ENCODE measurements at places on chromosomes 1 and 21.
A peak's percentile ranks its signal among the peaks of the same experiment; 100 is the strongest.

DNA sequence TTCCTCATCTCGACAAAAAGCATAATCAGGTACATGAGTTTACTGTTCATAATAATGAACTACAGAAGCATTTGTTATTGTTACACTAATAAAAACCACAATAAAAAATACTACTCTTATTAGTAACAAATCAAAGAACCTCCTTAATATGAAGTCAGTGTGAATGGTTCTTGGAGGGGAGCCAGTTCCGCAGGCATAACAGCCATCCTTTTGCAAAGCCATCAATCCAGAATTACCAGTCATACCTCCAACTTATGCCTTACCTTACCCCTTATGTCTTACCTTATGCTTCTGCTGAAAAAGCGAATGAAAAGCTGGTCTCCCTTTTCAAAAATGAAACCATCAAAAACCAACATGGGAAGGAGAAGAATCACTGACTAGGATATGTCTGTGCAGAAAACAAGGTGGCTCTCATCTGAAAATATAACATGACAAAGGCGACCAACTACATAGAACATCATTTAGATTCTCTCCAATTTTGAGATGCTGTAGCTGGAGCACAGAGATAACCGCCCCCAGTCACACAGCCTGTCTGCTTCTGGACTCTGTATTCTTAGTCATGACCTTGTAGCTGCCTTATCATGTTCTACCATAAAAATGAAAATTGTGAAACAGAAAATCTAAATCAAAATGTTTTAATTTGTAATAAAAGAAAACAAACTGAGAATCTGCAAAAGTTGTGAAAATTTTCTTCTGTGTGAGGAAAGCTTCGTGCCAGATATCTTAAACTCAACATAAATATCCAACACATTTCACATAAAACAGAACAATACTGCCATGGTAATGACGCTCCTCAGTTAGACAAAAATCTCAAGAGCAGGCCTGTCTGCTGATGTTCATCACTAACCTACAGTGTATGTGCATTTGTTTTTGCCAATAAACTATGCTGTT lies 438.2 kb downstream of the SMYD3 start:
- DNase-seq = no peak

DNA sequence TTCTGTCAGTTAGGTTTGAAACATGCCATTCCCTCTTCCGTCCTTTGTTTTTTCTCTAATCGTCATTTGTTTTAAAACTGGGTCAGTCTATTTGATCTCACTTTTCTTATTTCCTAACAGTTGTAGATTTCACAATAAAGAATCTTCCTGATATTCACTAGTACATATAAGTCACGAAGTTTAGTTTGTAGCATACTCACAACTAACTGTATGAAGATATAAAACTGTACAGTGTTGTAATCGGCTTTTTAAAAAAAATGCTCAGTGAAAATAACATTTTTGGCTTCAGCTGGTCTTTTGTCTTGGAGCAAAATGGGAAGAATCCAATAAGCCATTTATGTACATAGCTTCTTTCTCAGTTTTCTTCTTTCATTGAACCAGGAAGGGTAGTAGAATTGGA lies 78.3 kb downstream of the NCAM2 start:
- no peak for DNase-seq

GRCh38 chr1:157658571-157658970 lies 42.0 kb downstream of the FCRL3 start:
- no peak for DNase-seq

- DNase-seq = no peak
These were observed 33.0 kb downstream of the MAST2 start for GRCh38 chr1:45836451-45836850.

- DNase-seq = no peak
These were observed 44.9 kb downstream of the ZNHIT6 start for GRCh38 chr1:85663382-85663781.

DNA sequence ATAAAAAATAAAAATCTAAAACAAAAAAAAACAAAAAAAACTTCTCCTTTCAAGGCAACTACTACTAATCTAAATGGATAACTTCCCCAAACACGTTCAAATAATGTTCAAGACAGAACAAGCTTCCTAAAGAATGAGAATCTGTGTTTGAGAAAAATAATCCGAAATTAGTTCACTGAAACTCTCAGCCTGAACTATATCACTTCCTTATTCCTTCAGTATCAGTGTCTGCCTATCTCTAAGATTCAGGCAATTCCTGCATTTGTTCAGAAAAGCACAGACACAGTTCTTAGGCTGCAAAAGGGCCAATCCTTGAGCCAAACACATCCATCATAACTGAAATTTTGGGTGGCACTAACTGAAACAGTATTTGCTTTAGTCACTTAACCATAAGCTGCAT lies 22.4 kb downstream of the DSTYK start:
- DNase-seq = no peak

DNA sequence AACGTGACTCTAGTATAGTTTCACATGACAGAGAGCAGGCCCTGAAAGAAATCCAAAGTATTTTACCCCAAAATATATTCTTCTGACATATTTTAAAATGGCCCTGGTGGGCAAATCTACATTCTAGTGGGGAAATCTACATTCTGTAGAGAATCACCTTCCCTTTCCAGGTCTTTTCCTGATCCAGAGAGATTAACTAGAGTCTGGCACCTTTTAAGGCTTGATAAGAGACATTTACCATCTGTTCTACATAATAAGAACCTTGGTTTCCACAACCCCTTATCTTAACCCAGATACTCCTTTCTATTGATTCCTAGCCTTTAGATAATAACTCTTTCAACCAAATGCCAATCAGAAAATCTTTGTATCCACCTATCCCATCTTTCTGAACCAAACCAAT lies 17.0 kb upstream of the L1TD1 start:
- DNase-seq = no peak

DNA sequence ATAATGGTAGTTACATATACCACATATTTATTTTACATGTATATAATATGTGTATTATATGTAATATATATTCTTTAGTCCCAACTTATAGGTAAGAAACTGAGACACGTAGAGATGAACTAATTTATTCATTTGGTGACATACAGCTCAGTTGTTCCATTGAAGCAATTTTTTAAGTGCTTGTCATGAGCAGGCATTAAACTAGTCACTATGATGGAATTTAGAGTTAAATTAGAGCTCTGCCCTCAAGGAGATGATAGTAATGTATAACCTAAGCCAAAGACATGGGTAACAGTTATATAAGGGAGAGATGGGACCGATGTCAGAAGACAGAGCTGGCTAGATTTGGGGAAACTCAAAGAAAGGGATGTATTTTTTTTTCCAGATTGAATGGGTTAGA lies 83.0 kb downstream of the ST6GALNAC5 start:
- no peak for DNase-seq

GRCh38 chr1:230421481-230421880 lies 4.7 kb downstream of the PGBD5 start:
- DNase-seq = no peak

DNA sequence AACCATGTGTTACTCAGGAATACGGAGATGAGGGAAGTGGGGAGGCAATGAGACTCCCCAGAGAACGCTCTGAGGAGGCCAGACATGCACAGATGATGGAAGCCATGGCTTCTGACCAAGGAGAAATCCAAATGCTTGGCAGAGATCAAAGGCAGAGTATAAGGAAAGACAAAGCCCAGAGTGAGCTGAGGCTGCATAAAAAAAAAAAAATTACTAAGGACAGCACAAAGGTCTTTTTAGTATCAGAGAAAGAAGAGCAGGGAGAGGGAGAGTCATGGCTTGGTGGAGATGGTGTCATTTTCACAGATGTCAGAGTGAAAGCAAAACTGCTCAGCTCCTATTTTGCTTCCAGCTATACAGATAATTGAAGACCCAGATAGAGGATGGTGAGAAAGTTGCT lies 8.1 kb upstream of the NCF2 start:
- peak; percentile 37 for DNase-seq

DNA sequence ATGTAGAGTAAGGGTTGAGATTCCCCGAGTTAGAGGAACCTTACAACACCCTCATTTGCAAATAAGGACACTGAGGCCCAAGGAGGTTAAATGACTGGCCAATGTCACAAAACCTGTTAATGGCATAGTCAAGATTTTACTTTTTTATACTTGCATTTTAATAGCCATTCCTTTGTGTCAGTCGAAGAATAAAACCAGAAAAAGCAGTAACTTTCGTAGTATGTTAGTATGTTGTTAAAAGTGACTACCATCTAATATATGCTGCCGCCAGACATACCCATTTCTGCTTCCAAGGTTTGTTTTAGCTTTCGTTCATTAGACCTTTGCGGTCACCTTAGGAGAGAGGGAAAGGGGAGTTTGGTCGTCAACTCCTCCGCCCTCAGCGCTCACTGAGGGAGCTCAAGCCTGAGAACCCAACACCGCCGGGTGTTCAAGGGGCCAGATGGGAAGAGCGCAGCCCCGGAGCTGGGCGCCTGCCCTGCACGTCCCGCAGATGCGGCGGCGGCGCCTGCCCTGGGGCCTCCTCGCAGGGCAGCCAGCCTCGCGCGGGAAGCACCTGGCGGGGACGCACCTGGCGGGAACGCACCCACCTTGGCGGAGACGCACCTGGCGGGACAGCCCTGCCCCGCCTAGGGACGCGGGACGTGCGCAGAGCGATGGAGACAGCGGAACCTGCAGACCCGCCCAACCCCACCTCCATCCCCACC lies 466 bp downstream of the VPS26C start:
- peak; percentile 90 for DNase-seq

GRCh38 chr1:173113015-173113741 lies 62.4 kb upstream of the TNFSF18 start:
- DNase-seq = no peak

DNA sequence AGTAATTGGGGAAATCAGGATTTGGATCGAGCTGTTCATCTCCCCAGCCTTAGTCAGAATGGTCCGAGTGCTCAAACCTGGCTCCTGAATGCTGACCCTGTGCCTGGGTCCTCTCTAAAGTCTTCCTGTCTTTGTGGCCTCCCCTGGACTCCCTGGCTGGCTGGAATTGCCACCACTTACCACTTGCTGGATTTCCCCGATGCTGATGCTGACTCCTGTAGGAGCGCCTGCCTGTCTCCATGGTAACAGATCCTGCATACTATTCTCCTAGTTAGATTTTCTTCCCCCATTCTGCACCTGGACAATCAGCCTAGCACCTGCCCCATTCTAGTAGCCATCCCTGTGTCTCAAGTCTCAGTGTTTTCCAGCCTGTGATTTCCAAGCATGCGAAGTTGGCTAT lies 382.2 kb upstream of the ESRRG start:
- no peak for DNase-seq

- no peak for DNase-seq
These were observed at the start of gene INAVA for GRCh38 chr1:200894712-200895442. INAVA (plus strand) TSS chr1:200894900; CDS start chr1:200898401, 3,501 bp downstream.

Data from RPMI8226 (cell line).